A549 treated with DMSO at 1 μM for 4 hours (cell line): ENCODE measurements at places on chromosomes 1 and 21. TPM values are rescaled to one million over a fixed set of nuclear protein-coding genes. Genes with fewer than 3 reads are reported as not detected.

URB1 gene
- total RNA-seq, result 12.0 to 14.3 TPM (median 14.3 TPM) in 5 replicates

SELENBP1 gene
- total RNA-seq, result 5.8 to 6.2 TPM (median 5.8 TPM) in 5 replicates

SAMD11 gene
- total RNA-seq, result 17.3 to 36.9 TPM (median 28.0 TPM) in 5 replicates

MPL gene
- 0.26 TPM in 1 of 5 replicates, not detected in the others for total RNA-seq

METTL13 gene
- 43.8 to 51.9 TPM (median 50.4 TPM) in 5 replicates for total RNA-seq

ALG14 gene
- 5.8 to 7.2 TPM (median 6.7 TPM) in 5 replicates for total RNA-seq

OR2T11 gene
- not detected in 5 replicates for total RNA-seq

RYR2 gene
- 0.03 to 0.10 TPM (median 0.06 TPM) in 4 of 5 replicates, not detected in the other for total RNA-seq

GJA9 gene
- total RNA-seq, result 0.05 to 0.09 TPM (median 0.08 TPM) in 3 of 5 replicates, not detected in the others

SFN gene
- 425 to 552 TPM (median 445 TPM) in 5 replicates for total RNA-seq

OLFML2B gene
- total RNA-seq, result 0.34 to 0.92 TPM (median 0.52 TPM) in 5 replicates

DNAI4 gene
- total RNA-seq, result 0.27 to 1.9 TPM (median 0.74 TPM) in 5 replicates

IL19 gene
- total RNA-seq, result not detected in 5 replicates

GSTM5 gene
- not detected in 5 replicates for total RNA-seq

CD164L2 gene
- total RNA-seq, result not detected in 5 replicates

MSH4 gene
- total RNA-seq, result 0.02 to 0.07 TPM (median 0.03 TPM) in 3 of 5 replicates, not detected in the others

RAB3B gene
- 6.9 to 11.3 TPM (median 9.1 TPM) in 5 replicates for total RNA-seq

SLC9A1 gene
- 11.3 to 13.2 TPM (median 12.5 TPM) in 5 replicates for total RNA-seq

OR2T1 gene
- total RNA-seq, result not detected in 5 replicates

NR0B2 gene
- 0.08 to 0.09 TPM in 2 of 5 replicates, not detected in the others for total RNA-seq

CFAP410 gene
- 7.0 to 8.7 TPM (median 7.8 TPM) in 5 replicates for total RNA-seq

MIB2 gene
- 8.8 to 24.1 TPM (median 17.7 TPM) in 5 replicates for total RNA-seq

FABP3 gene
- not detected in 5 replicates for total RNA-seq

OR14K1 gene
- total RNA-seq, result not detected in 5 replicates

MTFR1L gene
- total RNA-seq, result 22.1 to 25.6 TPM (median 23.5 TPM) in 5 replicates

OR2T2 gene
- total RNA-seq, result not detected in 5 replicates

LAMC2 gene
- total RNA-seq, result 27.6 to 40.3 TPM (median 29.1 TPM) in 5 replicates

TRIM46 gene
- total RNA-seq, result 1.3 to 1.8 TPM (median 1.4 TPM) in 5 replicates

BRDT gene
- total RNA-seq, result not detected in 5 replicates

SLAMF1 gene
- total RNA-seq, result not detected in 5 replicates

PCP4 gene
- total RNA-seq, result not detected in 5 replicates

MCOLN2 gene
- 1.7 to 3.1 TPM (median 2.8 TPM) in 5 replicates for total RNA-seq

TOE1 gene
- total RNA-seq, result 12.3 to 14.6 TPM (median 14.3 TPM) in 5 replicates

FCAMR gene
- total RNA-seq, result 0.08 TPM in 1 of 5 replicates, not detected in the others

TMEM200B gene
- 0.06 to 0.10 TPM (median 0.09 TPM) in 4 of 5 replicates, not detected in the other for total RNA-seq

NR1I3 gene
- 0.21 TPM in 1 of 5 replicates, not detected in the others for total RNA-seq

ZBTB8B gene
- 0.01 TPM in 2 of 5 replicates, not detected in the others for total RNA-seq

CYP4Z1 gene
- total RNA-seq, result not detected in 5 replicates

PCBP3 gene
- 0.80 to 1.3 TPM (median 1.1 TPM) in 5 replicates for total RNA-seq

SPATA17 gene
- 2.1 to 3.7 TPM (median 2.6 TPM) in 5 replicates for total RNA-seq

ITLN2 gene
- 0.14 to 0.30 TPM (median 0.14 TPM) in 3 of 5 replicates, not detected in the others for total RNA-seq

ST6GALNAC3 gene
- 0.31 to 1.2 TPM (median 0.63 TPM) in 5 replicates for total RNA-seq

HTR6 gene
- total RNA-seq, result 0.07 to 0.18 TPM (median 0.17 TPM) in 5 replicates

CELF3 gene
- total RNA-seq, result 0.03 TPM in 1 of 5 replicates, not detected in the others

MOB3C gene
- 4.1 to 5.1 TPM (median 4.5 TPM) in 5 replicates for total RNA-seq

LMOD1 gene
- not detected in 5 replicates for total RNA-seq

CHTOP gene
- total RNA-seq, result 72.8 to 90.3 TPM (median 76.0 TPM) in 5 replicates

ETV3L gene
- not detected in 5 replicates for total RNA-seq

ILDR2 gene
- 0.02 to 0.08 TPM (median 0.04 TPM) in 4 of 5 replicates, not detected in the other for total RNA-seq

FAM43B gene
- 4.1 to 6.3 TPM (median 5.3 TPM) in 5 replicates for total RNA-seq

ATP5IF1 gene
- 146 to 180 TPM (median 161 TPM) in 5 replicates for total RNA-seq

MTHFR gene
- 4.6 to 5.6 TPM (median 4.8 TPM) in 5 replicates for total RNA-seq

CCDC27 gene
- total RNA-seq, result not detected in 5 replicates

EFCAB7 gene
- 2.3 to 4.2 TPM (median 3.4 TPM) in 5 replicates for total RNA-seq

AGBL4 gene
- not detected in 5 replicates for total RNA-seq

XCL1 gene
- not detected in 5 replicates for total RNA-seq

RNU1-2 gene
- 7.3 TPM in 1 of 5 replicates, not detected in the others for total RNA-seq
